ENCODE measurements at places on chromosomes 5 and 9.

GRCh38 chr5:177372034-177372896 is 12.0 kb upstream of the SLC34A1 start:
- DNase-seq: no peak

- no peak for DNase-seq
Measured at GRCh38 chr5:62614355-62614754, 35.7 kb downstream of the LRRC70 start.

DNA sequence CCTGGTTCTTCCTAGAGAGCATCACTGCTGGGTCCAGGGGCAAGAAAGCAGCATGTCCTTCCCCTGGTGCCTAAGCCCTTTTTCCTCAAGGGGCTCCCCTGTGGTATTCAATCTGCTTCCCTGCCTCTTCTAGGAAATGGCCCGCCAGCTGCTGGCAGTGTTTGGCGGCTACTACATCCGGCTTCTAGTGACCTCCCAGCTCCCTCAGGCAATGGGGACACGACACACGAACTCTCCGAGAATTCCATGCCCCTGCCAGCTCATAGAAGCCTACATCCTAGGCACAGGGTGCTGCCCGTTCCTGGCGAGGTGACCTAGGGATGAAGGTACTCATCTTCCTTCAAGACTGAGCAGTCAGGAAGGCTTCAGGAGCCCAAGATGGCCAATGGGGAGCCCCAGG is 14.6 kb downstream of the TEX53 start:
- no peak for DNase-seq

- no peak for DNase-seq
Measured at GRCh38 chr5:76683816-76684731, 31.9 kb upstream of the F2R start.

DNA sequence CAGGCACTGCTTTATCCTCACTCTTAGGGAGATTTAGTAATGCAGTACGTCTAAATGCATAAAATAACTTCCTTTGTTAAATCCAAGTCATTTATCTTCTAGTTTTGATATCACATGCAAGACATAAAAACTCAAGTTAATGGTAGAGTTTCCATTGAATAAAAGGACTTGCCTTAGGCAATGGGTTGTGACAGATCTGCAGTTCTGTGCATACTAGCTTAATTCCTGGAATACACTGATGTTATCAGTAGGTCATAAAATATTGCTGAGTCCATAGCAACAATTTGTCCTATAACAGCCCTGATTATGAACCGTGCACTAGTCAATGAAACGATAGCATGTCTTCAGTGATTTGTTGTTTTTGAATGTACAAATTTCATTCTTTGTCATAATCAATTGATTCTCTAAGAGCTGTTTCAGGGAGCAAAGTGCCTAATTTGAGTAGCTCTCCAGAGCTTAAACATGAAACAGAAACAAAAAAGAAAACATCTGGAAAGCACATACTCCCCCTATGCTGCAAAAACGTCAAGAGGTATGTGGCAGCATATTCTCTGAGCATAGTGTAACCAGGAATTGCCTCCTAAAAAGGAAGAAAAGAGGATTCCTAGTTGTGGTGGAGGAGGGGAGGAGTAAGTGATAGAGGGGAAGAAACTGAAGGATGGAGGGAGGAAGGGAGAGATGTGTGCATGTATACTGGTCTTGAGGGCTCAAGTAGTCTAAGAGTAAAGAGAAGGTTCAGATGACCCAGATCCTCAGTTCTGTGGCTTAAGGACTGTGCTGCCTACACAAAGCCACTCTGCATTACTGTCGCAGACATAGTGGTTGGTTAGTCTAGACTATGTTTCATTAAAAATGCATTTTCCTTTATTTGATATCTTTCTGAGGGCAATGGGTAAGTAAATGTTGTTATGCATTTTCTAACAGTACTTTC is 589.2 kb downstream of the PRR16 start:
- DNase-seq: peak; percentile 53

- peak; percentile 63 for DNase-seq
Measured at GRCh38 chr9:112754578-112754977, 4.0 kb downstream of the SNX30 start.

DNA sequence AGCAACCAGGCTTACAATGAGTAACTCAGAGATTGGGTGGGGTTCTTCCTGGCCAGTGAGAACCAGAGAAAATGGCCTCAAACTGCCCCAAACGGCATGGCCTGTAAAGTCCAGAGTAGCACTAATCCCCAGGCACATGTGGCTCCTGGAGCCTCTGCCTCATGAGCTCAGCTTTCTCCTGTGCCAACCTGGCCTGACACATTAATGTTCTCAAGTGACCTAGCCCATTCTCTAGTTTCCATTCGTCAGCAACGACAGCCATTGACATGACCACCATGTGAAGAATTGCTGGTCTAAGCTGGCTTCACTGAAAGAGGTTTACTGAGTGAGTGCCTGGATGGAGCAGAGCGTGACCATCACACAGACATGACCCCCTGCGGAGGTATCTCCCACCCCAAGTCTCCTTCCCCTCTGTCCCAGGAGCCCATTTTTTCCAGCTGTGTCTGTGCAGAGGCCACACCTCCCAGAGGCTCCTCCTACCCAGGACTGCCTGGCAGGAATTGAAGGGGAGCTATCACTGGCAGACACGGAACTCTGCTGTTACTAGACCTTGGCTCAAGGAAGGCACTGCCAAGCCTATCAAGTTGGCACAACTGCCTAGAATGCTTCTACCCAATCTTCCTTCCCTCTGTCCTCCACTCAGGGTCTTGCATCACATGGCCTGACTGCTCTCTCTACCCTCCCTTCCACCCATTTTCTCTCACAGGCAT is 59.0 kb upstream of the BOD1 start:
- DNase-seq: no peak

DNA sequence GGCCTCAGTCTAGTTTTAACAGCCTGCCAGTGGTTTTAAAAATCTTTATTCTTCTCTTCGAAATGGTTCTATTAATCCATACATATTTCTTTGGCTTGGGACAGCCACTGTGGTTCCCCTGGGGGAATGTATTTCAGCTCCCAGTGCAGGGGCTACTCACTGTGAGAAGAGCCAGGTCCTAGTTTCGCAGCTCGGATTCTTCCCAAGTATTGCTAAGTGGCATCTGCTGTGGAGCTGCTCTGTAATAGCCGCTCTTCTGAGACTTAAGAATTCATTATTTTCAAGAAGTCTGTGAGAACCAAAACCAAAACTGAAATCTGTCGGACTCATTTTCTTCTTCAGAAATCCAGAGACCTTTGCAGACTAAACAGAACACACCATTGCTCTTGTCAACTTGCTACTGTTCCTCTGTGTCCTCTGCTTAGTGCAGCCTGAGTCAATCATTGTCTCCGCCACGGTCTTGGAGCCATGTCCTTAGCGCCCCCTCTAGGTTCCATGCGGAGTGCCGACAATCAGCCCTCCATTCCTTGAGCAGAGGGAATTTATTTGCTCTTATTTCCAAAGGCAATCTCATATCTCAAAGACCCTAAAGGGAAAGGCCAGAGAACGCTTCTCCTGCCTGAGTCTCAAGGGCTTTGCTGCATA is 478.2 kb downstream of the SPATA31D1 start:
- no peak for DNase-seq

- DNase-seq: no peak
Measured at GRCh38 chr5:95801961-95802360, 20.6 kb downstream of the GLRX start.

GRCh38 chr5:35920890-35921289 is 17.5 kb downstream of the CAPSL start:
- DNase-seq: peak; percentile 45

- no peak for DNase-seq
Measured at GRCh38 chr9:2673161-2673560, 44.1 kb upstream of the KCNV2 start.

GRCh38 chr5:160539431-160539830 is 117.8 kb downstream of the PTTG1 start:
- DNase-seq: no peak

- peak; percentile 0 for DNase-seq
Measured at GRCh38 chr9:30103647-30104394, 2280.6 kb upstream of the ACO1 start.

All from fibroblast of skin of scalp (primary cell).